ENCODE measurements at places on chromosomes 7 and 10.

GRCh38 chr7:33882950-33883670, 22.2 kb upstream of the BMPER start:
- no peak for DNase-seq

DNA sequence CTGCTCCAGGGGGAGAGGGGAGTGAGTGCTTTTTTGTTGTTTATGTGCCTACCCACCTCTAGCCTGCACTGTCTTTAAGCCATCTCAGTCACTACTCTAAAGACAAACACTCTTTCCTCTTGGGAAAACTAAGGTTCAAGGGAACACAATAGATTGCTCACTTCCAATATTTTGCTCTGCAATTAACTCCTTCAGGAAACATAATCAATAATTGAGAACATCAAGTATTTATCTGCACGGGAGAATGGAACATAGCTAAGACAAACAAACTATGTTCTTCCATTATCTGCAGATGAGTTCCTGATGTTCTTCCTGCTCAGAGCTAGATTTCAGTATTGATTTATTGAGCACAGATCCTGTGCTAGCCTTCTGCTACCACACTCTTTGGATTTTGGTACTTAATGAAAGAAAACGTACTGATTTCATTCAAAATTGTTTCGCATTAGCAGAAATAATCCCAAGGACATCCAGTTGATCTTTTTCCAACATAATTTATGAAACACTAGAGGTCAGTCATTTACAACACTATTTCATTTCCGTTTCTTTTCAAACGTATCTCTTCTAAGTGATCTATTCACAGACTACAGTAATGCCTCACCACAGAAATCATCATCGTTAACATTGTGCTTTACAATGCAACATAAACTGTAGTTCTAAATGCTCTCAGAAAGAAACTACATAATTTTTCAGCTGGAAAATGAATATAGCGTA, 8.3 kb downstream of the NEBL start:
- DNase-seq: no peak

- DNase-seq: peak; percentile 4
Observed at GRCh38 chr7:22821702-22822485, 755 bp downstream of the TOMM7 start.

- DNase-seq: no peak
Observed at GRCh38 chr7:33061282-33061937, 1.2 kb downstream of the NT5C3A start.

DNA sequence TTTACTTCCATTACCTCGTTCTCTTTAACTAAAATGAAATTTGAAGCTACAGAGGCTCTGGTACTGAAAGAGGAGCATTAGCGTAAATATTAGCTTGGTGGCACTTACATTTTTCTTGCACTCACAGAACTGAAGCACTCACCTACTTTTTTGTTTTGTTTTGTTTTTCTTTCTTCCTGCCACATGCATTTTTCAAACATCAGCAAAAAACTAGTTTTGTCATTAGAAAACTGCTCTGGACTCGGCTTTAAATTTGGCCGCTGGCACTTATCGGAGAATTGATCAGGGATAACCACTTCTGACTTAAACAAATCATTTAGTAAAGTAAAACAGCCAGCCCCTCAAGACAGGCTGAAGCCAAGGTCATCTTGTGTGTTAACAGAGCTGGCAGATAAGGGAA, 216.3 kb downstream of the SFMBT2 start:
- no peak for DNase-seq

DNA sequence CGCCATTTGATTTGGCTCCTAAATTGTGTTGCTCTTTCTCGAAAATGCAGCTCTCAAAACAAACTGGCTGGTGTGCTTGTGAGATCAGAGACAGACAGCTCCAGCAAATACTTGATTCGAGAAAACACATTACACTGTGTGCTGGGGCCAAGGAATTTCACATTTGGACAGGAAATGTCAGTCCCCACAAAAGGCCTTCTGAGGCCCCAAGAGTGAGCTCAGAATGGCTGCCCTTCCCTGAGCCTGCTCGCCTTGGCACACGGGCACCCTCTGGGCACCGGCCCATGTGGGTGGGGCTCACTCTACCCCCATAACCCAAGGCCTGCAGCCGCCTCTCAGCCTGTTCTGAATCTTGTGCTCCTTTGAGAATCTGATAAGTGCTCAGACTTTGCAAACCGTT, 13.9 kb upstream of the HSPA12A start:
- DNase-seq: no peak

GRCh38 chr7:132352800-132353199, 223.5 kb downstream of the PLXNA4 start:
- no peak for DNase-seq

DNA sequence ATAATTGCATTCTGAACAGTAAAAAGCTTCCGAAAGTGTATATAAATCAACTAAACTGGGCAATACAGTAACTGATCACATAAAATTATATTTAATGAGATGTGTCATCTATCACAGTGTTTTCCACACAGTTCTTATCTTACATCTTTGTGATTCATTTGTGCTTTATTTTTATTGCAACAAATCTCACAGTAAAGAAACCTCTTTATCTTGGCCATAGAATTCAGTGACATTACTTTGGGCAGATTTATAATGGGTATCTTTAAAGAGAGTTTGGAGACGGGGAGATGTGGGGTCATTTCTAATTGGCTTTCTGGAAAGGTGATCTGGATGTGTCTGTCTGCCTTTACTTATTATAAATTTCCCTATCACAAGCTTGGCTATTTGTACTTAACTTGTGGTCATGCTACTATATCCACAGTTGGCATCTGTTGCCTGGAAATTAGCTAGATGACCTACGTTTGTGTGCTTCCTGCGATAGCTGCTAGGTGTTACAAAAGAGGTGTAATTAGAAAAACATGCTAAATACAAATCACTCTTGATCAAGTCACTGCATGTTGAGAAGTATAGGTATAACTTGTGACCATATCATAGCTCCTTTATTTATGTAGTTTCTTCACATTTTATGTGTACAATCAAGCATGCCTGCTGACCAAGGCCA, 123.8 kb downstream of the ARID5B start:
- no peak for DNase-seq

DNA sequence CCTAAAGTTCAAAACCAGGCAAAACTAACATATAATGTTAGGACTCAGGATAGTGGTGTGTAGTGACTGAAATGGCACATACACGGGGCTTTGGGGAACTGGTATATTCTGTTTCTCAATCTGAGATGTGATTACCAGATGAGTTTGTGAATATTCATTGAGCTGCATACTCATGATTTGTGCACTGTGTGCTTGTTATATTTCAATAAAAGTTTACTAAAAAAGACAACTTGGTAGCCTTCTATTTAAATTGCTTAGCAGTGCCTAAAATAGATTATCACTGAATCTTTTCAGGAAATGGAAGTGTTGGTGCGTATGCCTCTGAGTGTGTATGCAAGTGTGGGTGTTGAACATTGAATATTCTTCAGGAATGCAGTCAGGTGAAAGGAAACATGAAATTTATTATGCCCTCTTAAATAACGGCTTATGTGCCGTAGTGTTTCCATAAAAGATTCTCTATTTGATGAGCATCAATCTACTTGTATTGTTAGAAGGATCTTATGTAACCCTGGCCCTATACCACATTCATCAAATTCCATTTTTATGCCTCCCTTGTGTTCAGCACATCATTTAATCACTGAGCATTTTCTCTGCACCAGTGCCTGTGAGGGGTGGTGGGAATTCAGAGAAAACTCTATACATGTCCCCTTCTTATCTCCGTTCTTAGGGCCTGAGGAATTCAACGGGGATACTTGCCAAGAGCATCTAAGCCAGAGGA, 82.6 kb upstream of the AUTS2 start:
- DNase-seq: no peak

- DNase-seq: no peak
Observed at GRCh38 chr7:108294595-108294994, 161.6 kb downstream of the NRCAM start.

- no peak for DNase-seq
Observed at GRCh38 chr10:30493609-30494530, 59.9 kb downstream of the MAP3K8 start.

DNA sequence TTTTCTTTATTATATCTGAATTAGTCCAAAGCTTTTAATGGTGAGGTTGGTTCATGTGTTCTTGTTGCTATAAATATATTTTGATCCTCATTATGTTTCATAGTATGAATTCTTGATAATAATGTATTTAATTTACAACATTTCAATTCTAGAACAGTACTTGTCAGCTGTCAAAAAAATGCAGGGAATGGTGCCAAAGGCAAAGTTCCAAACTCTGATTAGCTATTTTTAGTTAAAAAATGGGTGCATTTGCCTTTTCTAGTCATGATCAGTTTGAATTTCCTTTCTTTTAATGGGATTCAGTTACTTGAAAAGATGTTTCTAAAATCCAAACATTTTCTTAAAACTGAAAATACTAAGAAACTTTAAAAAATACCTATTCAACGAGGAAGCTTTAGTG, 49.6 kb downstream of the ANKIB1 start:
- no peak for DNase-seq

DNA sequence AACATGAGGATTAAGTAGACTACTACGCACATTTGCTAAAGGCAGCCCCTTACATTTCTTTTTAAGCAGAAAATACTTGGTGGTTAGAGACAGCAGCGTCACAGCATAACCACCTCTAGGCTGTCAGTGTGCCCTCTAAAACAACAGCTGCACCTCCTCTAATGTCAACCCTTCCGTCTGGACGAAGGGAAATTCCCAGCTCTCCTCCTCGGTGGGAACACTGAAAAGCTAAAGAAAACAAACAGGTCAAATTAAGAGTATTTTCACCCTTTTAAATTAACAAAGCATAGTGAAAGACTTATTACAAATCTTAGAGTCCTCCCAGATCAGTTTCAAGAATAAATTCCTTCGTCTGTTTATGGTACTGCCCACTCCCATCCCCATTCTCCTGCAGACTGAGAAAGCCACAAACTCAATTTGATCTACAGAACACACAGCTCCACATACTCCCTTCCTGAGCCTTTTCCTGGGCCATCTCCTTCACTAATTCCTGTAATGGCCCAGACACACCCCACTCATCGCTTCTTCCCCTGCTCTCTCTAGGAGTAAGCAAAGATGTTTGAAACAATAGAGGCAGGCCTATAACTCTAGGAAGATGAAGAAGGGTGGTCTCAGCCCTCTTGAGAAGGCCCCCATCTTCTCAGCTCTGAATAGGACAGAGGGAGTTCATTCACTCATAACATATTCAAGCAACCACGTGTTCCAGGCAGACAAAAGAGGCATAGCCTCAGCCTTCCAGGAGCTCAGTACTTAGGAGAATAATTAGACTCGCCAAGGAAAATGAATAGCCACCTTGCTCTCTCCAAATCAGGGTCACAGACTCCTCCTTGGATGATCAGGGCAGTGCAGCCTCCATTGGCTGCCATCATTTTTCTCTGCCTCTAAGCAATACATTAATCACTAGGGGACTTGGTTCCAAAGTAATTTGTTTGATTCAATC, 47.5 kb upstream of the HNRNPH3 start:
- no peak for DNase-seq

- no peak for DNase-seq
Observed at GRCh38 chr7:2143981-2144595, 88.7 kb downstream of the MAD1L1 start.

- no peak for DNase-seq
Observed at GRCh38 chr7:133237545-133237944, 15.3 kb upstream of the EXOC4 start.

DNA sequence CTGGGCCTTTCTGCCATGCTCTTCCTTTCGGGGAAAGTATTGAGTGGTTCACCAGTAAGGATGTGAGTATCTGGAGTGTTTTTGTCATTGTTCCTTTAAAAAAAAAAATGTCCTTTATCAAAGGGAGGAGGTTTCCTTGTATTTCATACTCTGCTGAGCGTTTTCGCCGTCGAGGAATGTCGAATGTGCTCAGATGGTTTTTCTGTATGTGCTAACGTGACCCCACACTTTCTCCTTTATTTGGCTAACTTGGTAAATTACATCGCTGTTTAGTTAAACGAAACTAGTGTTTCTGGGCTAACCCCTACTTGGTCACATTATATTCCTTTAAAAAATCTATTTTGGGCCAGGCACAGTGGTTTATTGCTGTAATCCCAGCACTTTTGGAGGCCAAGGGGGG, 45.9 kb downstream of the INPP5A start:
- DNase-seq: no peak

DNA sequence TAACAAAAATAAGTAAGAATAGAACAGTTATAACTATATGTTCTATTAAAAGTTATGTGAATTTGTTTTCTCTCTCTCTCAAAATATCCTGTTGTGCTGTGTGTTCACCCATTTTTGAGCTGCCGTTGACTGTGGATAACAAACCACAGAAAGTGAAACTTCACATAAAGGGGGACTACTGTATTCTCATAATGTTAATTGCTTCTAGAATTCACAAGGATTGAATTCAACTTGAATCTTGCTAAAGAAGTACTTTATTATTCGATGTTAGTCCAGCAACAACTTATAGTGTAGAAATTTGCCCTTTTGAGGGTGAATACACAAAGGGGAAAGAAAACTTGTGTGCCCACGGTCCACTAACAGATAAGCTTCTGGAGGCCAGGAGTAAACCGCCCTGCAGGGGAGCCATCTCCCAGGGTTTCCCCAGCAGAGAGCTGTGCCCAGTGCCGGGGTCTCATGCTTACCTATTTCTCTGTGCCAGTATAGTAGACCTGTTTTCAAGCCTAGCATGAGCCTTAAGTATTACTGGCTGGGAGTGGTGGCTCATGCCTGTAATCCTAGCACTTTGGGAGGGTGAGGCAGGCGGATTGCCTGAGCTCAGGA, 87.1 kb downstream of the KAT6B start:
- DNase-seq: no peak

- no peak for DNase-seq
Observed at GRCh38 chr10:75180592-75180991, 30.0 kb upstream of the VDAC2 start.

DNA sequence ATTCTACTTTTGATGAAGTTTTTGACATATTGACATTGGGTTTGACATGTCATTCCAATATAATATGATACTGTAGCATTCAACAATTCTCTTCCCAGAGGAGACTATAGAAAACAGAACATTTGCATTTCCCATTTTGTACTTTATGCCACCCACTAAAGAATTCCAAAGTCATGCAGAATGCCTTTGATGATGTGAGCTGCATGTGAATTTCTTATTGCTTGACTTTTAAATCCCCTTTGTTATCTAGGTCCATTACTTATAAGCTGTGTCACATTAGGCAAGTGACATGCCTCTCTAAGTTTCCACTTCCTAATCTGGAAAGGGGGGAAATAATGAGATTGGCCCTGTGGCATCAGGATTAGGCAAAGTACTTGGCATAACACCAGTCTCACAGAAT, 436.7 kb downstream of the AUTS2 start:
- no peak for DNase-seq

Data from activated naive CD8-positive, alpha-beta T cell treated with anti-CD3 and anti-CD28 coated beads, Interleukin-2, amount 50 U/mL, for 24 hours (primary cell).